Kidney (tissue), 22 donors: ENCODE measurements at places on chromosomes 12 and 14. TPM values are rescaled to one million over a fixed set of nuclear protein-coding genes. Genes with fewer than 3 reads are reported as not detected.

Gene SIX4
- polyA plus RNA-seq = 0.75 TPM

Gene SSPN
- 3.2 TPM for polyA plus RNA-seq

- DNase-seq = no peak
Observed at GRCh38 chr14:61385002-61385685, 63.8 kb downstream of the PRKCH start.

DNA sequence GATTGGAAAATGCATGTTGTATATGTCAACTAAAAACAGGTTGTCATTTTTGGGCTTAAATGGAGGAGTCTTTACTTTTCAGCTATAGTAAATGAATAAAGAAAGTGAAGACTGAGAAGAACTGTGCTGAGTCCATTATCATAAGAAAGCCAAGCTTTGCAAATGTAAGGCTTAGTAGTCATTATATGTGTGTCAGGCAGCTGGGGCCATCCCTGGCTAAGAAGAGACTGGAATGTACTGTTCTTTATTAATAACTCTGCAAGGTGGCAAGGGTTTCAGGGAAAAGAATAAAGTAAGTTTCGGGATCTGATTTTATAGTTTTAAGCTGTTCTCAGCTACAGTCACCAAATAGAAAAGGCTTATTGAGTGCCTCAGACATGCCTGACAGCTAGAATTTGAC, 48.7 kb downstream of the SRGAP1 start:
- no peak for DNase-seq

GRCh38 chr14:89085737-89086382, 261.4 kb downstream of the TTC8 start:
- DNase-seq = no peak

DNA sequence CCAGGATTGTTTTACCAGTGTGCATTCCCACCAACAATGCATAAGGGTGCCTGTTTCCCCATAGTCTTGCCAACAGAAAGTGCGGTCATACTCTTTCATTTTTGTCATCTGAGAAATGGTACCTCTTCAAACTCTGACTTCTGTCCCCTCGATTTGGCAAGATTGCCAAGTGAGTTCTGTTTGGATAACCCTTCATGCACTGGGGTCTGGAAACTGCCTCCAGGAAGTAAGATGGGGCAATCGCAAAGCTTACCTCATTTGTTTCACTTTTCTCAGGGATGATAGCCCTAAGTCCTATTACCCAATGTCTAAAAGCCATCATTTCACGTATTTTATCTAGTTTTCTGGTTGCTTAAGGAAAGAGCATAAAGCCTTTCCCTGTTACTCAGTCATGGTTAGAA, 28.6 kb upstream of the NR1H4 start:
- DNase-seq = no peak

- DNase-seq = no peak
Observed at GRCh38 chr12:132083614-132083940, 60.5 kb downstream of the DDX51 start.

Gene RAPGEF3
- 84.3 TPM for polyA plus RNA-seq

Gene KCNMB4
- 5.6 TPM for polyA plus RNA-seq

GRCh38 chr12:65624554-65625086, 199.7 kb upstream of the HMGA2 start:
- no peak for DNase-seq

DNA sequence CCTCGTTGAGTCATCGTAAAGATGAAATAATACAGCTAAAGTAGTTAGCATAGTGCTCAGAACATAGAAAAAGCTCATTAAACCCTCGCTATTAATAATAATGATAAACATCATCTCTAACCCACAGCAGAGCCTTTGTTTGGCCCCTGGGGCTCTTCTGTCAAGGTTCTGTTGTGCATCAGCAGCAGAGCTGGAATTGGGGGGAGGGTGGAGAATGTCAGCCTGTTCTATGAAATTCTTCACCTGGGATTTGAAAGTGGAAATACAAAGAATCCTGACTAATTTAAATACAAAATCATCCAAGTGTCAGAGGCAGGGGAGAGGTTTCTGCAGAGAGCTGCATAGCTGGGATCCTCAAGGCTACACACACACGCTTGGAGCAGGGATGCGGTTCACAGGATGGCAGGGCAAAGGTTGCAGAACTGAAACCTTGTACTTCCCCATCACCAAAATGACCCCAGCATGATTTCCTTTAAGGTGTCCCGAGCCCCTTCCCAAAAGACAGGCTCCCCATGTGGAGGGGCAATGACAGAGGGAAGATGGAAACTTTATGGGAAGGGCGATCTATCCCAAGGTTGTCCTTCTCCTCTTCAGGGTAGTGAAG, 71.8 kb downstream of the DAD1 start:
- DNase-seq = no peak

DNA sequence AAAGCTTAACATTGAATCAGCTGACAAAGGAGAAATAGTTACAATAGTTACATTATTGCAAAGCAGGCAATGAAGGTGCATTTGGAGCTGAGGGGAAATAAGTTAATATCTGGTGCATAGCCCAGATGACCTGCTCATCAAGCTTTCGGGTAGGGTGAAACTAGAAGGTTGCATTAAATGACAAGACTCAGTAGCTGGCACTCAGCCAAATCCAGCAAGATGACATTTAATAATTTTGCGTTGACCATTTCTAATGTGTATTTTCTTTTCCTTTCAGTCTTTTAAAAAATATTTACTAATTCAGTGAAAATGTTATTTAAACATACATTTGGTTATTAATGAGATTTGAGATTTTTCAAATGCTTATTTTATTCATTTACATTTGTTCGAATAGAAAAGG, 188.6 kb downstream of the SLC5A8 start:
- DNase-seq = no peak
